ENCODE measurements at places on chromosomes 3 and 15.
A peak's percentile ranks its signal among the peaks of the same experiment; 100 is the strongest.

- no peak for DNase-seq
These were observed 39.2 kb downstream of the RFT1 start for GRCh38 chr3:53091011-53091410.

- DNase-seq, result no peak
These were observed 134.8 kb downstream of the RBMS3 start for GRCh38 chr3:29415482-29416223.

DNA sequence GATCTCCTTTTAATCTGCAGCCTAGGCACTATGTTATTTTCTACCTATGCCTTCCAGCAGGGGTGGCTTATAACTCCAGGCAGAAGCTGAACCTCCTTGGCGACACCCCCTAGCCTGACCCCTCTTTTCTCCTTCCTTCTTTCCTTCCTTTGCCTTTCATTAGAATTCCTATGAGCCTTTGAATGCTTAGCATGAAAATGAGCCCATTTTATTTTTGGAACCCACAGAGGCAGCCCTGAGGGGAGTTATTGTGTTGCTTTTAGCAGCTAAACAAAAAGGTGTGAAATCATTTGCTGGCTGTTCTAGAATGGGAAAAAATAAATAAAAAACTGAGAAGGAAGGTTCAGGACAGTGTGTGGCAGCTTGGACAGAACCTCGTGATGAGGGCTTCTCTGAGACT lies 164.6 kb upstream of the ICE2 start:
- no peak for DNase-seq

DNA sequence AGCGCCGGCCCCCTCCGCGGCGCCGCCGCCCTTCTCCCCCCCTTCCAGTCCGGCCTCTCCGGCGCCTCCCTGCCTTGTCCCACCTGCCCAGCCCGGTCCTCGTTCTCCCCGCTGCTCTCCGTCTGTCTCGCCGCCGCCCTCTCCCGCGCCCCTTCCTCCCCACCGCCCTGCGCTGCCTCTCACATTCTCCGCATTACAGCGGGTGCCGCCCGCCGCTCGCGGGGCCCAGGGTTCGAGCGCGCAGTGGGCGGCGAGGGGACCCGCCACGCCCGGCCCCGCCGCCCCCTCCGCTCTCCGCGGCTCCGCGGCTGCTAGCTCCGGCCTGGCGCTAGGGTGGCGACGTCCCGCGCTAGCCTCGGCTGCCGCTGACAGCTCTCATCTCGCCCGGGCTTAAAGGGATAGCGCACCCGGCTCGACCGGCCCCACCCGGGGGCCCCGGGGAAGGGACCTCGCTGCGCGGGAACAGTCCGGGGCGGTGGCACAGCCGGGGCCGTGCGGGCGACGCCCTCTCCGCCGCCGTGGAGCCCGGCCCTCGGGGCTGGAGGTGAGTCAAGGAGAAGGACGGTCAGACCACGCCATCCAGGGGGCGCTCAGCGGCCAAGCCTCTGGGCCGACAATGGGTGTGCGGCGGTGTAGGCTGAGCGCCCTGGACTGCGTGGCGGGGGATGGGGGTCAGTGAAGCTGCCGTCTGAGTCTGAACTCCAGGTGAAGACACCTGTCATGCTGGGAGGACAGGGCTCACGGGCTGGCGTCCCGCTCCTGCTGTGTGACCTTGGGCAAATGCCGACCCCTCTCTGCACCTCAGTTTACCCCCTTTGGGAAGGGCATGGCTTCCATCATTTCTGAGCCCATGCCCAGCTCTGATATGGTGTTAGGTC lies 187.4 kb upstream of the LINGO1 start:
- DNase-seq, result peak; percentile 30

DNA sequence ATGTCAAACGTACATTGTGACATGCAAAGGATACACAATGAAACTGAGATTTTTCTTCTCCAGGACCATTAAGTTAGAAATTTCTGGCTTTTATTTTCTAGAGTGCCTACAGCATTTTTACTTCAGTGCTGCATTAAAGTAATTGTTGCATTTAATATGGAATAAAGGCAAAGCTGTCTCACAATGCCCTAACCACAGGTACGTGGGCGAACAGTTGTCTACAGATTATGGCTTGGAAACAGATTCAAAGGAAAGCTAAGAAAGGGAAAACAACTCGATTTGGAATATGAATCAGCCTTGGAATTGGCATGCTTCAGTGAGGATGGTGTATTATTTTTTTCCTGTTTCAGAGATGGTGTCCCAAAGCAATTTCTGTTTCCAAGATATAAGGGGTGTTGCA lies 79.1 kb upstream of the TUSC7 start:
- DNase-seq, result peak; percentile 41

- no peak for DNase-seq
These were observed 144.2 kb downstream of the ANO10 start for GRCh38 chr3:43477600-43477999.

DNA sequence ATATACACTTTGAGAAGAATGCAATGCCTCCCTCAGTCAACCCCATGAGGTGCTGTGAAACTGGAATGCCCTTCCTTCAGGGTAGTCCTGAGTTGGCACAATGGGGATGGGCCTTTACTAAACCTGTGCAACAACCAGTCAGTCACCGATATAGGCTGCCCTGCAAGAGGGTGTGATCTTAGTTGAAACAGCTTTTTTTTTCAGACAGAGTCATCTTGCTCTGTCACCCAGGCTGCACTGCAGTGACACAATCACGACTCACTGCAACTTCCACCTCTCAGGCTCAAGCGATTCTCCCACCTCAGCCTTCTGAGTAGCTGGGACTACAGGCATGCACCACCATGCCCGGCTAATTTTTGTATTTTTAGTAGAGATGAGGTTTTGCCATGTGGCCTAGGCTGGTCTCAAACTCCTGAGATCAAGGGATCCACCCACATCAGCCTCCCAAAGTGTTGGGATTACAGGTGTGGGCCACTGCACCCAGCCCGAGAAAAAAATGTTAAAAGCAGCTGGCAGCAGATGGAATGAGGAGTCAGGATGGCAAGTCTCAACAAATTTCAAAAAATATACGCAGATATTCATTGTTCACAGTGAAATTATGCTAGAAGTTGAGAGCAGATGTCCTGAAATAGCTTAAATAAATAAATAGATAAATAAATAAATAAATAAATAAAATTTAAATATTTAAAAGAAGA lies 31.8 kb downstream of the MYO5A start:
- DNase-seq, result peak; percentile 36

DNA sequence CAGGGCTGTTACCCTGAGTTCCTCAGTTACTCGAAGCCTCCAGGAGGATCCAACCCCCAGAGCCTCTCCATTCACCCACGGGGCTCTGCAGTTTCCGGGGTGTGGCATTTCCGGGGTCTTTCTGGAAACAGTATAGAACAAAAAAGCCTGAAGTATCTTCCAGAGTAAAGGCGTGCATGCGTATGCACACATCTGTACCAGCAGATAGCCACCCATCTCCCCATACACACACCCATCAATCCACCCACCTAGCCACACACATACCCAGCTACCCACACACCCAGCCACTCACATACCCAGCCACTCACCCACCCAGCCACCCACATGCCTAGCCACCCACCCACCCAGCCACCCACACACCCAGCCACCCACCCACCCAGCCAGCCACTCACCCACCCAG lies 2.9 kb upstream of the DNAJB8 start:
- DNase-seq, result no peak

GRCh38 chr15:91192285-91192684 lies 92.2 kb downstream of the SV2B start:
- DNase-seq, result no peak

GRCh38 chr3:102206511-102207031 lies 228.2 kb upstream of the ZPLD1 start:
- DNase-seq, result peak; percentile 49

- no peak for DNase-seq
These were observed 210.8 kb downstream of the CHST2 start for GRCh38 chr3:143330296-143330868.

DNA sequence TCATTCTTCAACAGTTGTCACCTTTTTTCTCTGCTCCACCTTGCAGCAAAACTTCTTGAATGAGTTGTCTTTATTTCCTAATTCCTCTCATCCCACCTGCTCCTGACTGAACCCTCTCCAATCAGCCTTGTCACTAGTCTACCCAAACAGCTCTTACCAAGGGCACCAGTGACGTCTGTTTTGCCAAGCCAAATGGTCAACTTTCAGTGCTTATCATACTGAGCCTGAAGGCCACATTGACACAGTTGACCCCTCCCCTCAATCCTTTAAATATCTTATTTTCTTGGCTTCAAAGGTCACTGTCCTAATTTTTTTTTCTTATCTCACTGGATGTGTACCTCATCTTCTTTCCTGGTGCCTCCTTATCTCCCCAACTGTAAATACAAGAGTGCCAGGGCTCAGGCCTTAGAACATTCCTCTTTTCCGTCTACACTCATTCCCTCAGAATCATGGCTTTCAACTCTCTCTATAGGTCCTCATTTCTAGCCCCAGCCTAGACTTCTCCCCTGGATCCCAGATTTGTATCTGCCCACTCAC lies 43.2 kb downstream of the CMTM8 start:
- no peak for DNase-seq

GRCh38 chr15:66046751-66047150 lies 177.5 kb downstream of the RAB11A start:
- no peak for DNase-seq

GRCh38 chr3:27356976-27357375 lies 12.2 kb downstream of the NEK10 start:
- DNase-seq, result no peak

GRCh38 chr3:180624714-180625113 lies 22.8 kb downstream of the TTC14 start:
- DNase-seq, result no peak

DNA sequence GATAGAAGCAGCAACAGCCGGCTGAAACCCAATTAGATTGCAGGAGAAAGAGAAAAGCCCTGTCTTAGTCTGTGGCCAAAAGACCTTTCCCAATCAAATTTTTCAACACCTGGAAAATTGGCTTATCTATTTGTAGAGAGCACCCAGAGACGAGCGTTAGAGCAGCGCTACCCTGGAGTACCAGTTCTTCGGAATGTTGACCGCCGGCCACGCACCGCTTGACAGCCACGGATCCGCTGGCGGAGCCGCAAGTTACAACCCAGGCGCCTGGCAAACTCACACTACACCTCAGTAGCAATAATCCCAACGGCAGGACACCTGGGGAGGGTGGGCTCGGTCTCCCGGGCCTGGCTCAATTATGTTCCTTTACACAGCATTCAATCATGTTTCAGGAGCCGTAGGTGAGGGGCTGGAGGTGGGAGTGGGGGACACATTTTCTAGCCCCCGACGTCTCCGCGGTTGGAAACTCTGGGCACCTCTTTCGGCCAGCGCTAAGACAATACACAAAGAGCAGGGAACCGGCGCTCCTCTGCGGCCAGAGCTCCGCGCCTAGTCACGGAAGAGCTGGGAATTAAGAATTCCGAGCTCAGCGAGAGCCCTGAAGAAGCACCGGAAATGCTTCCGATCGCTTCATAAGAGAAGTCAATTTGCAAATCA lies 1.2 kb downstream of the MB21D2 start:
- DNase-seq, result peak; percentile 69

- no peak for DNase-seq
These were observed 988.4 kb downstream of the TBL1XR1 start for GRCh38 chr3:176208915-176209314.

- DNase-seq, result no peak
These were observed 6.9 kb downstream of the CHCHD4 start for GRCh38 chr3:14117468-14118399.

- peak; percentile 90 for DNase-seq
These were observed 45.8 kb downstream of the MITF start for GRCh38 chr3:69784954-69785514.

- no peak for DNase-seq
These were observed 98.1 kb downstream of the XXYLT1 start for GRCh38 chr3:195172896-195173295.

DNA sequence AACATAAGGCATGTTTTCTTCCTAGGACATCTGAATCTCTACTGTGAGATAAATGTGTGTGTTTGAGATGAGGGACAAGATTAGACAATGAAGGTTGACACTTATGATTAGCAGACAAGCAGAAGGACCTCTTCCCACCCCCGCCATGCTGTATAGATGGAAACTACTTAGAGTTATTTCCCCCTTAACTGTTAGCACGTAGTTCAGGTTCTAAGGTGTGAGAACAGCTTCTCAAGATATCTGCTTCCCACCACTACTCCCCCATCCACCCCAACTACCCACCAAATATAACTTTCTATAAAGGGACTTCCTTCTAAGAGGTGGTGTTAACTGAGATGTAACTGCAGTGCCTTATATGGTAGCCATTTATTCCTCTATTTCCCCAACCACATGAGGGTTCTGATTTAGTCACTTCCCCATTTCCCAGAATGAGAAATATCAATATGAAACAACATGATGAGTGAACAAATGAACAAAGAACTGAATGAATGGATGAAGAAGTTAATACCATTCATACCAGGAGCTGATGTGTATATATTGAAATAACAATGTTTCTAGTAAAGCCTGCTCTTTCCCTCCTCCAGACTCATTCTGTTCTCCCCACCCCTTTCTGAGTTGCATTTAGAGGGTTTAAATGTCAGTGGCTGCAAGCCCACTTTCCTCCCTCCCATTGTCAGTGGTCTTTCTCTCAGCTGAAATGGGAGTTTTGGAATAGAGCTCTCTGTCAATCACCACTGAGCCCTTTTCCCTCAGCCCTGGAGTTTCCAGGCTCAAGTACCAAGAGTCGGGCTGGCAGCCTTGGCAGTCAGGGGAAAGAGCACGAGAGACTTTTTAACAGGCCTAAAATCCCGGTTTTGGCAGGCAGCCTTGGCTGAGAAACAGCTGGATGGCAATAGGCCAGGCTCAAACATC lies 7.7 kb upstream of the RFTN1 start:
- DNase-seq, result no peak

DNA sequence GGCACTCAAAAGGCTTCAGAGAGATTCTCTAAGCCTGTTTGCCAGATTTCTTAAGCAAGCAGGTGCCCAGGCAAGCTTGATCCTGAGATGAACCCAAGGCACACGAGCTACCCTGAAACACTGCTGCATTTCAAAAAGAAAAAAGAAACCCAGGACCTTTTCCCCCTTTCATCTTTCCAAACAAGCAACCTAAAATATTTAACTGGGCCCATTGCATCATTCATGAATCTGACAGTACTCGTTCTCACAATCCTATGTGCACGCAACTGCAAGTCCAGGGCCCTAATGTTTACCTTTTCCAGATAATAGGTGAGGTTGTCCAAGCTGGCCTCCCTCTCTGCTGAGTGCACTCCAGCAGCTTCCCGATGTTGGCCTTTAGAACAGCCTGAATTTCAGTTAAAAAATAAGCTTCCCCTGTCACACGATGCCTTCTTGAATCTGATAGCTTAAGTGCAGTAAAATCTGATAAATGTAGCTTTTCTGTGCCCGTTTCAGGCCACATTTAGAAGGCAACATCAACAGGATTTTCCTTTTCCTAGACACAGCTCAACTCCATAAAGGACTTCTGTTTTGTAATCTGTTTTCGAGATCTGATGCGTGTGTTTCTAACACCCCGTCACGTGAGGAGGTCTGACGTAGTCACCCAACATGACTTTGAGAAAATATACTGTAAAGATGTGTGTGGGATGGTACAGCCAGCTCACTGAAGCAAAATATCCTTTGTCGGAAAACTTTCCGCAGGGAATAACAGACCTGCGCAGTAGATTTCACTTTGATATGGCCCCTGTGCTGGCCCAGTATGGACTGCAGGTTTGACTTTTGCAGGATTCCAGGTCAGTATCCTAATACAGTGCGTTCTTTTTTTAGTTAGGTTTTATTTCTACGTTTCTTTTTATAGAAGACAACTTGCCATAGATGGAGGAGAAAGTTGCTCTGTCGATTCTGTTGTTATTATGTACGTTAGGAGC lies 55.1 kb upstream of the RASA2 start:
- no peak for DNase-seq
